Stimulated activated CD4-positive, alpha-beta T cell treated with anti-CD3 and anti-CD28 coated beads, Interleukin-1b, Interleukin-23, amount 100 ng/mL, for 1 hour (primary cell): ENCODE measurements at places on chromosomes 5 and 9.

DNA sequence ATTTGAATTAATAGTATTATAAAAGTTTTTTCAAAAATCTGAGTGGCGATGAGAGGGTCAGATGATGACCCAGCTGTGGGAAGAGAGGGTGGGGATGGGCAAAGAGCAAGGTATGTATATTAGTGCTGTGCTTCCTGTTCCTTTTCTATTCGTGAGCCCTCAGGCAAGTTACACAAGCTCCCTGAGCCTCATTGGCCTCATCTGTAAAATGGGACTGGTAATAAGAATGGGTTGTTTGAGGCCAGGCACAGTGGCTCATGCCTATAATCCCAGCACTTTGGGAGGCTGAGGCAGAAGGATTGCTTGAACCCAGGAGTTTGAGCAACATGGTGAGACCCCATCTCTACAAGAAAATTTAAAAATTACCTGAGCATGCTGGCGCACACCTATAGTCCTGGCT is 24.0 kb upstream of the MLANA start:
- no peak for DNase-seq

GRCh38 chr9:129909851-129910250 is 74.6 kb downstream of the USP20 start:
- DNase-seq: no peak

DNA sequence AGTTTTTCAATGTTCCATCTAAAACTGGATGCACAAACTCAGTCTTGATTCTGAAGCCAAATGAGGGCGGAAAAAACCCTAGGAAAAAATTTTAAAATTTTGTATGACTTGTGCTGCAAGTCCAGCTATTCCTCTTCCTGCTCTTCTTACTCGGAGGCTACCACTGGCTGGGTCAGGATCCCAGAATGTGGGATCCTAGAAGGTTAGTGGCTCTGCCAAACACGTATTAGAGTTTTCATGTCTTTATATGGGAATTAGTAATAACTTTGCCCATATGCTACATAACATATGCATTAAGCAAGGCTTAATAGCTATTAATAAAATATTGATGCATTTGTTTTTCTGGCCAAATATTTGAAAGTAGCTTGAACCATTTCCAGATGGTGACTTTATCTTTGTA is 458.3 kb downstream of the AGTPBP1 start:
- no peak for DNase-seq

DNA sequence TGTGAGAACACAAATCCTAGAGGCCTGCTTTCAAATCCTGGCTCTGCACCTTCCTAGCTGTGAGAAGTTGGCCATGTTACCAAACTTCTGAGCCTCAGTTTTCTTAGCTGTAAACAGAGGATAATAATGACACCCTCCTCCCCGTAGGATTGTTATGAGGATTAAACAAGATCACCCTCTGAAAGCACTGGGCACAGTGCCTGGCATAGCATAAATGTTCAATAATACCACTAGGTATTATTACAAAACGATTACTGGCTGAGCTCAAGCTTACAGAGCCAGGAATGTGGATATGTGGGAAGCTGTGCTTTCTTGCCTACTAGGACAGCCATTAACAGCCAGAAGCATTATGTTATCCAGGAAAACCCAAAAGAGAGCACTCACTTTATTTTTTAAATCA is 30.8 kb upstream of the POU4F3 start:
- DNase-seq: no peak

- DNase-seq: no peak
These were observed 31.7 kb downstream of the DBH start for GRCh38 chr9:133667759-133668450.

DNA sequence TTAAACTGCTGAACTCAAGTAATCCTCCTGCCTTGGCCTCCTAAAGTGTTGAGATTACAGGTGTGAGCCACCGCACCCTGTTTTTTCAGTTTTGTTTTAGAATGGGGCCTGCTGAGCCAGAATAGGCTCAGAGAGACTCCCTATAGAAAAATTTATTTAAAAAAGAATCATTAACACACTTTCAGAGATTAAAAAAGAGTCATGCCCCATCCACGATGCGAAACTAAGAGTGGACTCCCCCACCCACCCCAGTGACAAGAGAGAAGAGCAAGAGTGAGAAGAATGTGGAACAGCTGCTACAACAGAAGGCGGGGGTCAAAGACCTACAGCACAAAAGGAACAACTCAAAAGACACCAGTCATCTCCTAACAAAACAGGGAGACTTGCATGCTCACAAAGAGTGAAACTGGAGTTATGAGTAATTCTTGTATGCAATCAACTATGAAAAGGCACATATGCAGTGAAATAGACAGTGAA is 47.2 kb downstream of the GLDC start:
- no peak for DNase-seq

- DNase-seq: no peak
These were observed 98.9 kb upstream of the PHYKPL start for GRCh38 chr5:178331491-178331996.

DNA sequence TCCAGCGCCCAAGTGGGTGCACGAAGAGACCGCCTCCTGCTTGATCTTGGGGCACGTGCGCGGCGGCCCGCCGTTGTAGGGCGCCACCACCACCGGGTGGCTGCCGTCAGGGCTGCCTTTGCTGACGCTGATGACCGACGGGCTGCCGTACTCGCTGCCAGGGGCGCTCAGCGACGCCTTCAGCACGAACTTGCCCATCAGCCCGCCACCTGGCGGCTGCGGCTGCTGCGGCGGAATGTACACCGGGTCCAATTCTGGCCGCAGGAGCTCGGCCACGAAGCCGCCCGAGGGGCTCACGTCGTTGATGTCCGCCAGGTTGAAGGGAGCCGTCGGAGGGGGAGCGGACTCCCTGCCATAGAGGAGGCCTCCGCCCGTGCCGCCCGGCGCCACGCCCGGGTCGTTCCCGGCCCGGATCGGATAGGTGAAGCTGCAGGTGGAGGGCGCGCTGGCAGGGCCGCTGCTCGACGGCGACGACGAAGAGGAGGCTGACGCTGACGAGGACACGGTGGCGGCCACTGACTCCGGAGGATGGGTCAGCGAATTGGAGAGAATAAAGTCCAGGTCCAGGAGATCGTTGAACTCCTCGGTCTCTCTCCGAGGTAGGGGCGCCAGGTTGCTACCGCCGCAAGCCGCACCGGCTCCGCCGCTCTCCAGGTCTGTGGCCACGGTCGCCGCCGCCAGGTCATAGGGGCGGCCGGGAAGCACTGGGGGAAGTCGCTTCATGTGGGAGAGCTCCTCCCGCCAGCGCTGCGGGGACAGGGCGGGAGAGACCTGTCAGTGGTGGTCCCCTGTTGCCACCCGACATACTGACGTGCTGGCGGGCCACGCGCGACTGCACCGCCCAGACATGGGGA is 1.8 kb downstream of the KLF4 start:
- no peak for DNase-seq

GRCh38 chr9:128245421-128246151 is 30.2 kb downstream of the GOLGA2 start:
- no peak for DNase-seq

DNA sequence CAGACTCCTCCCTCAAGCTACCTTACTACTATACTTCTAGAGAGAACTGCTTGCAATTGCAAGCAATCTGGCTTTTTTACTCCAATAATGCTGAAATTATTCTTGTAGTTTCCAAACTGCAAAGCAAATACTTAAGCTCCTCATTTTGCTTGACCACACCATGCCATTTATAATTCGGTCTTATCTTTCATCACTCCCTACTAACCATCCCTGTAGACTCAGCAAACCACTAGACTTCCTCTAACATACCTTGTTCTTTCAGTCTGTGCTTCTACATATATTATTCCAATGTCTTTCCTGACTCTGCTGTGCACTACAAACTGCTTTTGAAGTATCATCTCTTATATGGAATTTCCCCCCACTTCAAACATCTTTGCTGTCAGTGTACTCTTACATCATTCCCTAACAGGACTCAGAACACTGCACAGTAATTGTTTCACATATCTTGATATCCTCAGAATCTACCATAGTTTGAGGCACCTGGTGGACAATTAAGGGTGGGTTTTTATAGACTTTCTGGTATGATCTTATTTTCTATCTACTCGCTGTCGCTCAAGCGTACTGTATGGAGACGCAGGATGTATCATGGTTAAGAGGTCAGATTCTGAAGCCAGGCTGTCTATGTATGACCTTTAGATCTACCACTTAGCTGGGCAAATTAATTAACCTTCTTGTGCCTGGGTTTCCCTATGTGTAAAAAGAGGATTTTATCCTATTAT is 2.8 kb downstream of the IL6ST start:
- DNase-seq: no peak

GRCh38 chr9:82332774-82333152 is 344.2 kb downstream of the SPATA31D1 start:
- DNase-seq: no peak

DNA sequence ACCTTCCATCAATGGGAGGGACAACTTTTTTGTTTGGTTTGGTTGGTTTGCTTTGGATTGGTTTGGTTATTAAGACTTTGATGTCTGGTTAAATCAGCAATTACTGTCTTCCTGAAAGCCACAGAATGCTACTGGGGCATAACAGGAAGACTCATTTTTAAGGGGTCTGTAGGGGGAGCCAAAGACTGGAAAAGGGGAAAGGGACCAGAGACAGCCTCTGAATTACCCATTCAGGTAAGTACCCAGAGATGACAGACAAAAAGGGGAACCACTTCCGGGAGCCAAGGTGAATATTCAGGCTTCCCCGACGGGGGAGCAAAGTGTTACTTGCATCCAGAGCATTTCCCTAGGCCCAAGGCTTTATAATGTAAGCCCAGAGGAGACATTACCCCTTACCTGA is 4.6 kb upstream of the FEM1C start:
- no peak for DNase-seq

- no peak for DNase-seq
These were observed 46.6 kb downstream of the PPIP5K2 start for GRCh38 chr5:103166706-103167105.

- no peak for DNase-seq
These were observed 361.2 kb upstream of the DMAC1 start for GRCh38 chr9:8160787-8161186.

DNA sequence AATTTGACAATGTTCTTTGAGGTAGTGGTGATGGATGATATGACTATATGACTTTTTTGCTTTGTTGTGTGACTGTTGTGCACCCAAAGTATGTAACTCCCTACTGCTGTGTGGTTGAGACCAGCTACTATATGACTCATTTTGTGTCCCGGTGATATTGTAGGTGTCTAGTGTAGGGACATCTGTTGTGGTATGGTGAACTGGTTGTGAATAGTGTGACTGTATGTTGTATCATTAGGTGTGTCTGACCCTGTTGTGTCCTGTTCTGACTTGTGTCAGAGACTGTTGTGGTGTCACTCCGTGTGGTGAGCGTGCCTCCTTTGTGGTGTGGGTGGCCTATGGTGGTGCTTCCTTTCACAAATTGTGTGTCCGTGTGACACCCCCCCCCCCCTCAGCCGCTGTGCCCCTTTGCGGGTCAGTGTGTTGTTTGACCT is 11.2 kb upstream of the CXXC5 start:
- DNase-seq: no peak

GRCh38 chr9:27945386-27945785 is 372.1 kb upstream of the C9orf72 start:
- no peak for DNase-seq

GRCh38 chr5:80229902-80230255 is 26.0 kb downstream of the SERINC5 start:
- no peak for DNase-seq

DNA sequence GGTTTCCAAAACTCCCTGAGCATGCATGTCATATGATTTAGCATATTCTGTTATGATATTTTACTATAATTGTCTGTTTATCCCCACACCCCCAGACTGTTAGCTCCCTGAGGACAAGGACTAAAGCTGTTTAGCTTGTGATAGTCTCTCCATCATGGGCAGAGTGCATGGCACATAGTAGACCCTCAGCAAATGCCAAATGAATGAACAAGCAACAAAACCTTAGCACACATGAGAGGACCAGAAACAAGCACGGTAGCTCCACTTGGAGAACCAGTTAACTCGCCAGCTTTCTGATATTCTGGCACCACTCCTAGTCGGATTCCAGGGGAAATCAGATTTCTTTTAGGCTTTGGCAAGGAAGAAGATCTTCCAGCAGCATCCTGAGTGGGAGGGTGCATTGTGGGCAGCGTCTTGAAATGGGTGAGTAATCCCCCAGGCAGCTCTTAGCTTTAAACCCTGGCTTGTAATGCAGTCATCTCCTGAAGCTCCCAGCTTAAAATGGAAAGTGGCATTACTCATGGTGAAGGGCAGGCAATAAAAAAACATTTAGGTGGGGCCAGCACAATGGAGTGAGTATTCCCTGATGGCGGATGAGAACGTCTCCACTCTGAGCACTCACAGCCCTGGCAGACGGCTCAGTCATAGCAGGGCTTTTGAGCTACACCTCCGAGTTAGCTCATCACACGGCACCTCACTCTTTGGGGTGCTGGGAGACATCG is 41.1 kb downstream of the FGF1 start:
- DNase-seq: no peak

GRCh38 chr9:89969881-89970639 is 365.2 kb downstream of the GADD45G start:
- DNase-seq: no peak

DNA sequence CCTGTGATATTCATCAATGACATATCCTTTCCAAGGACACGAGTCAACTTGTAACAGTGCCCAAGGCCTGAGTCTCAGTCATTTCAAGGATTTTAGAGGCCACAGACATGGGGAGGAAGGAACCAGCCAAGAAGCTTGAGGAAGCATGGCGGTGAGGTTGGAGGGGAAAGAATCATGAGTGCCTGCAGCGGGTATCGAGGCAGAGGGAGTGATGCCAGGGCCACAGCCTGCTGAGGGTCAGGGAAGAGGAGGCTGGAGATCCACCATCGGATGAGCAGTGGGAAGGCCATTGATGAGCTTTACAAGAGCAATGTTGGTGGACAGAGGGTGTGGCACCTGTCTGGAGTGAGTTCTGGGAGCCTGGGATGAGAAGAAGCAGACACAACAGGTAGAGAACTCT is 88.5 kb upstream of the IER5L start:
- no peak for DNase-seq

GRCh38 chr5:78601559-78602314 is 46.8 kb downstream of the LHFPL2 start:
- DNase-seq: no peak

- no peak for DNase-seq
These were observed 35.6 kb downstream of the NNT start for GRCh38 chr5:43638546-43638945.

DNA sequence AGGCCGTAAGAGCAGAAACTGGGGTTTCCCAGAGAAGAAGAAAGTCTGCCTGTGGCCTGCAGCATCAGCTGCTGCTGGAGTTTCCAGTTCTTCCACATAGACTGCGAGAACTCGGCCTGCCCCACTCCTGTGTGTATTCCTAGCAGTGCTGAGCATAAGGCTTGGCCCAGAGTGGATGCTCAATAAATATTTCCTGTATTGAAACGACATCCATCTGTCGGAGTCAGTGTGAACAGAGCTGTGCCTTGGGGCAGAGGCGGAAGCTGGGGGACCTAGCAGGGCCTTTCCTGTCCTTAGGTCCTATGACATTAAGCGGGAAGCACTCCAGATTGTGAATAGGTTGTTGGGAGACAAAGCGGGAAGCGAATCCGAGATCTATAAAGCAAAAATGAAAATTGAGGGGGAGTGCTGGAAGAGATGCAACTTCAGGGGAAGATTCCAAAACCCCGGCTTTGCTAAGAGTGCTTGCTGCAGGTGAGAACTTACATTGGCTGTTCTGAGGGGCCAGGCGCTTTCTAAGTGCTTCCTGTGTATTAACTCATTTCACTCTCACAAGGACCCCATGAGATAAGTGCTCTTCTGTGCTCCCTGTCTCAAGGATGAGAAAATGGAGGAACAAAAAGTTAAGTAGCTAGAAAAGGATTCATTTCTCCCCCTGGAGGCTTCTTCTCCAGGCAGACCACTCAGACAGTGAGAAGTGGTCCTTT is 76.1 kb upstream of the CXCL14 start:
- no peak for DNase-seq

GRCh38 chr9:127711831-127712274 is 3.6 kb downstream of the PTRH1 start:
- DNase-seq: no peak

GRCh38 chr5:2877522-2877921 is 126.0 kb upstream of the IRX2 start:
- DNase-seq: no peak
